Activated CD8-positive, alpha-beta memory T cell treated with anti-CD3 and anti-CD28 coated beads, Interleukin-2, amount 50 U/mL, for 4 hours (primary cell): ENCODE measurements at places on chromosomes 5 and 9.

- no peak for DNase-seq
Measured at GRCh38 chr9:98971168-98971914, 27.6 kb downstream of the COL15A1 start.

DNA sequence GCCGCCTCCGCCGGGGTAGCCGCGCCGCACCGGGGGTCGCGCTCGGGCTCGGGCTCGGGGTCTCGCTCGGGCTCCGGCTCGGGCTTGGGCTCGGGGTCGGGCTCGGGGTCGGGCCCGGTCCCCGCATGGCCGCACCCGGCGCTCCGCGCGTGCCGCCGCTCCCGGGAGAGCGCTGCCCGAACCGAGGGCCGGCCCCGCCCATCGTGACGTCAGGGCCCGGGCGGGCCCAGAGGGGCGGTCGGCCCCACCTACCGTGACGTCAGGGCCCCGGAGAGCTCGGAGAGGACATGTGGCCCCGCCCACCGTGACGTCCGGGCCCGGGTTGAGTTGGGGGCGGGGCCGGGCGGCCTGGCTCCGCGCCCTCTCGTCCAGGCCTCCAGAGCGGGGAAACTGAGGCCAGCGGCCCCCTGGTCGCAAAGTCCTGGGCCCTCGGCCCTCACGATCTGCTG is at the start of gene NSMF:
NSMF (minus strand) TSS at position 183 of the 449 bp plus-strand sequence. CDS start 232 bp downstream, outside the sequence.
- peak; percentile 95 for DNase-seq

DNA sequence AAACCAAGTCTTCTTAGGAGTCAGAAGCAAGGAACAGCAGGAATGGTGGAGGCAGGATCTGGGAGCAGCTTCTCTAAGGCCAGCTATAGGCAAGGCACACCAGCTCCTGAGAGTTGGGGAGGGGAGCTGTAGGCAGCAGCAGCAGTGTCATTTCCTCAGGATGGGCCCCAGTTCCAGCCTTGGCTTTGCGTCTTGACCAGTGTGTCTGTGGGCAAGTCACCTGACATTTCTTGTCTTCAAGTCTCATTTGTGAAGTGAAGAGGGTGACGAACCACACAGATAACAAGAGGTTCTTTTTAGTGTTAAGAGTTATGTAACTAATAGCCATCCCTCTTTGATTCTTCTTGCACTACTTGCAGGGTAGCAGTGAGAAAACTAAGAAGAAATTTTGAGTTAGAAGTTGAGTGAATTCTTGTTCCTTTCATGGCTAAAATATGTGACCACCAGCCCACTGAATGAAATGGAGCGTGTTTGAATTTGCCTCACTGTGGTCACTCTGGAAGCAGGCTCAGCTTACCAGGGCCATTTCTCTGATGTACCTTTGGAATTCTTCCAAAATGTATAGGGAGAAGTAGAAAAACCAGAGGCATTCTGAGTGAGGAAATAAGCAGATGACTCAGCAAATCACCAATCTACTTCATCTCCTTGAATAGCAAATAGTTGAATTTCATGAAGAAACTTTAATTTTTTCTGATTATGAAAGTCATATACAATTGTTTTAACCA is 42.4 kb downstream of the RHOBTB3 start:
- no peak for DNase-seq

DNA sequence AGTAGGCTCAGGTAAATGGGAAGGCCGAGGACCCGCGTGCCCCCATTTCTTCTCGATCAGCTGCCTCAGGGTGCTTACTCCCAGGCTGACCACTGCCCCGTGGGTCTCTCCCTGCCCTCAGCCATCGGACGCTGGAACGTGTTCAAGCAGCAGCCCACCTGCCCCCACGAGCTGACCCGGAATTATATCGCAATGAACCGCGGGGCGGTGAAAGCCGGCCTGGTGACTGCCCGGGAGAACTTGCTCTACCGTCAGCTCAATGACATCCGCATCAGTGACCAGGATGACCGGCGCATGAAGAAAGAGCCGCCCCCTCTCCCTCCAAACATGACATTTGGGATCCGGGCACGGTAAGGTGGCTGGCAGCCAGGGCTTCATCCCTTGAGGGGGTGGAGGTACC is 83.2 kb upstream of the BARHL1 start:
- DNase-seq, result no peak

DNA sequence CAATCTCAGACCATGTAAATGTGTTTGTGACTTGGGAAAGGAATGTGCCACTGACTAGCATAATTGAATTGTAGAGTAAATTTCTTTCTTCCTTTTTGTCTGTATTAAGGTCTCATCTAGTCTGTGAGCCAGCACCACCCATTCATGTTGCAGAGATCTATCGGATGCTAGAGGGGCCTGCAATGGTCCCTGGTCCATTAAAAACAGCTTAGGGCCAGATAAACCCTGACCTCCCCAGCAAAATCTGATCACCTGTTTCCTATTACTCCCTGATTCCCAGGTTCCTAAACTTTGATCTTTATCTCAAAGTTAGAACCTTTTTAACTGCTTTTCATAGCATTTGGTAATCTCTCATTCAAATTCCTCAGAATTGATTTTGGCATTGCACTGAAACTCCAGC is 174.5 kb upstream of the POC5 start:
- no peak for DNase-seq

DNA sequence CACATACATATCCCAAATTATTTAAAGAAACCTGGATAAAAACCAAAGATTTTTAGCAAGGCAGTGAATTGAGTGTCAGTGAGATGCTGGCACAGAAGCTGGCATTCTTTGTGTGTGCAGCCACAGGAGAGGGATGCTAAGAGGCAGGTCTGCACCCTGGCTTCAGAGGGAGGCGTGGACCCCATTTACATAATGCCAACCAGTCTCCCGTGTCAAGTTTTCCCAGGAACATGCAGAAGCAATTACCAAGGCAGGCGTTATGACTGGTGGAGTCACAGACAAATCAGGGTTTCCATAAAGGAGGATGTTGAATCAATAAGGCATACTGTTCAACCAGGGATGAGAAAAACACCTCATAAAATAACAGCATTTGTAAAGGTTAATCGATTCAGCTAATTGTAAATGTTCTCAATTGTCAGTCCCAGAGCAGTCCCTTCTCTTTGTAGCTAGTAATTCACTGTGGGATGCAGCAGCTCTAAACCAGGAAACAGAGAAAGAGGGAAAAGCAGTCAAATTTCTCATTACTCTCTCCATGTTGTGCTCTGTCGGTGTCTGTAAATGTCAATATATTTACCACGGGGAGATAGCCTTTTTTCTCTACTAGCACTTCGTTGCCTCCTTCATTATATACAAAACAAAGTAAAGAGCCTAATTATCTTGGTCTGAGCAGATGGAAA is 452.4 kb upstream of the GRAMD2B start:
- no peak for DNase-seq

- no peak for DNase-seq
Measured at GRCh38 chr9:124975131-124975530, 34.2 kb upstream of the GOLGA1 start.

DNA sequence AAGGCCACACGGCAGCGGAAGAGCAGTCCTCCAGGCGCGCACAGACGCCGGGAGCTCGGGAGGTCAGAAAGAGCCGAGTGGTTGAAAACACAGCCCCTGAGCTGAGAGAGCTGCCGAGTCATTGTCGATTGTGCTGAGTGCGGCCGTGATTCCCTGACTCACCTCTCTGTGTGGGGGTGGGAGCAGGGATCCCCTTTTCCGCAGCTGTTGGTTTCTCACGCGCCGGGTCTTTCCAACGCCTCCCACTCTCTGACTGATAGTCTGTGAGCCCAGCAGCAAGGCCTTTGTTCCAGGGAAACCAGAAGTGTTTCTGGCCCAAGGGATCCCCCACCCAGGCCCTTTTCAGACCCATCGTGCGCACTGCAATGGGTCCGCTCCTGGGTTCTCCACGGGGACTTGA is 97.3 kb downstream of the MRPL36 start:
- DNase-seq, result no peak

GRCh38 chr5:136729901-136730355 is 364.6 kb upstream of the TRPC7 start:
- no peak for DNase-seq

GRCh38 chr9:82332018-82332773 is 343.6 kb downstream of the SPATA31D1 start:
- no peak for DNase-seq

DNA sequence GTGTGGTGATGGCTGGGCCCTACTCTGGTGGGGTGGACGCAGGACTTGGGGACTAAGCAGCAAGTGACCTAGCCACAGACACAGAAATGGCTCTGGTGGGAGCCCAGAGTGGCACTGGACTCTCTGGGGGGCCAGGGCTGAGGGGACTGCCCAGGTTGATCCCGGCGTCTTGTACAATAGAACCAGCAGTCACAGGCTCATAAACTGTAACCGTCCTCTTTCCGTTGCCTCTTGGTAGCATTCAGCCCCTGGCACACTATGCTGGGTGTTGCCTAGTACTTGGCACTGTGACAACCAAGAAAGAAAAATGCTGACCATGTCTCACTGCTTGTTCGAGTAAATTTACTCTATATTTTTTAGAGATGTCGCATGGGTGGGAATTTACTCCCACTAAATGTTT is 80.5 kb downstream of the DAB2IP start:
- no peak for DNase-seq

GRCh38 chr5:42811591-42812446 is at the start of gene SELENOP:
SELENOP (minus strand) TSS chr5:42811892; CDS start chr5:42808353, 3,539 bp downstream.
- no peak for DNase-seq

DNA sequence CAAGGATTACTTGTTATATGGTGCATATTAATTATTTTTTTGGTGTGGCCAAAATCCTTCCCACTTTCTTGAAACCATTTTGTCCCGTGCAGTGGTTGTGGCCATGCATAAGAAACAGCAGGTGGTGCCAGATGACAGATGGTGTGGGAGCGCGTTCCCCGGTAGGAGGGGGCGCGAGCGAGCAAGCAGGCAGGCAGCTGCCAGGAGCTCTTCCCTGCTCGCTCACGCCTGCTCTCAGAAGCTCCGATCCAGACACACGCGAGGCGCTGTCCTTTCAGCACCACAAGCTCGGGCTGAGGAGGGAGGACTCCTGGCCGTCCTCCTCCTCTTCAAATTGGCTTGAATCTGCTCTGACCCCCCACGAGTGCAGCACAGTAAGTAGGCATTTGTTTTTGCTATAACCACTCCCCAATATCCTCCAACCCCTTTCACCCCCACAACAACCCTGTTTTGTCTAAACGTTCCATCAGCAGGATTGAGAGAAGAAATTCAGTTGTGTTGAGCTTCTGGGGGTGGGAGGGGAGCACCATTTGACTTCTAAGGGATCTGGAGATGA is at the start of gene NSG2:
NSG2 (plus strand) TSS at position 237 of the 556 bp plus-strand sequence. CDS start 1,050 bp downstream, outside the sequence.
- DNase-seq, result no peak

- no peak for DNase-seq
Measured at GRCh38 chr9:95316274-95316673, 1.2 kb downstream of the FANCC start.

GRCh38 chr5:170732685-170733084 is 50.8 kb upstream of the GABRP start:
- DNase-seq, result no peak

DNA sequence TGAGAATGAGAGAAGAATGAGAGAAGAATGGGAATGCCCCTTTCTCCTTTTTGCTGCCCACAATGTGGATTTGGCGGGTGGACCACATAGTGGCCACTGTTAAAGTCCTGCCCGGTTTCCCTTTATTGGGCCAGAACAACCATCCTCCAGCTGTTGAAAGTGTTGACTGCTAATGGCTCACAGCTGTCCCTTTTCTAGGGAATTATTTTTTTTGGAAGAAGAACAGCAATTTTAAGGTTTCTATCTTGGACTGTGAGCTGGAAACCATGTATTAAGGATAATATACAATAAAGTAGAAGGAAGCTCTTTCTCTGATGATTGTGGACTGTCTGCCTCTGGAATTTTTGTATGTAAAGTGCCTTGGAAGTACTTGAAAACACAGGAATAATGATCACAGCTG is 185.9 kb downstream of the DMRT2 start:
- DNase-seq, result no peak

- DNase-seq, result peak; percentile 23
Measured at GRCh38 chr5:138726848-138727247, 26.4 kb upstream of the CTNNA1 start.

DNA sequence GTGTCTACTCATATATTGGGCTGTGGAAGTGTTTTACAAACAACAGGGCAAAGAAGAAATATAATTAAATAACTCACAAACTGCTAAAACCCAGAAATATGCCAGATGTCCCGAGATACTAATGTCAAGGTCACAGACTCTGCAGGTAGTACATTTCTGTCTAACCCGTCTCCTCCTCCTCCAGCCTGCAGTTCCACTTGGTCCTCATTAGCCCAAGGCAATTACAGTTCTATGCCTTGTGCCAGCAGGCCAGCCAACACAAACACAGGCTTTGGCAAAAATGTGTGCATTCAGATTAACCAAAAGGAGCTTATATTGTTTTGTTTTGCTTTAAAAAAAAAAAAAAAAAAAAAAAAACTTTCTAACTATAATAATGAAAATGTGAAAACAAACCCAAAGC is 148.8 kb downstream of the MYO10 start:
- DNase-seq, result no peak

DNA sequence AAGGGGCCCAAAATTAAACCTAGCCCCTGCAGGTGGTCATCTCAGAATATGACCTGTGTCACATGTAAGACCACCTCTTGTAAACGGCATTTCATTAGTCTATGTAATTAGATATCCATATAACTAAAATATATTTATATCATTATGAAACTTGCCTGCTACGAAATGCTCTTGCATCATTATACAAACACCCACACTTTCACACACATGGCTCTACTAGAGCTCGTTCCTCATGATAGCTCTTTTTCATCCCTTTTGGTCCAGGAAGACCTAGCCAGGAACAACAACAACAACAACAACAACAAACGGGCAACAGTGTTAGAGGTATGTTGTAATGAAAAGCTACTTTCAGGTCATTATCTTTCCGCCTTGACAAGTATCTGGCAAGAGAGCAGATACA is 58.6 kb downstream of the LHFPL2 start:
- DNase-seq, result no peak

DNA sequence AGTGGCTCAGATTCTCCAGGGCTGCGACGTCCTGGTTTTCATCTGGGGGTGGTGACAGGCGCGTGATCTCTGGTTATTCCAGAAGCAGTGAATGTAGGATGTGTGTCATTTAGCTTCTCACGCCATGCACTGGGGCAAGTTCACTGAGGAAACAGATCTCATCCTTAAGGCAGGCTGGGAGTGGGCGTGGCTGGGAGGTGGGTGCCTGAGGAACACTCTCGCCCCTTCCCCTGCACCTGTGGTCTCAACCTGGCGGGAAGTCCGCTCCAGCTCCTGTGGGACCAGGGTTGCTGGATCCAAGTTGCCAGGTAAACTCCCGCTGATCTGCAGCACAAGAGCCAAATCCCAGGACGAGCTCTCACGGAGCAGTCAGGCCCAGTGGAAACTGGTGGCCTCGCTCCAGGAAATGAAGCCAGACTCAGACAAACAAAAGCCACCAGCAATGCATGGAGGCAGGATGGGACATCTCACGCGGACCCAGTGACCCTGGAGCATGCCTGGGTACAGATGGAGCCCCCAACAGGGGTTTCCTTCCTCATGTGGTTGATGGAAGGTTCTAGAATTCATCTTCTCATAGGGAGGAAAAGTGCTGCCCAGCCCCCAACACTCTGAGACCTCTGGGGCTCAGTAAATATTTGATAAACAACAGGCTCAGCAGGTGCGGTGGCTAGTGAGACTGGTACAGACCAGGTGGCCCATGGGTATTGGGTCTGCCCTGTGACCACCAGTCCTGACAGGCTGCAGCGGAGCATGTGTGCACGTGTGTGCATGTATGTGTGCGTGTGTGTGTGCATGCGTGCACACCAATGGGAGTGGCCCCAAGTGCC is 16.3 kb upstream of the SLC12A7 start:
- no peak for DNase-seq
